ENCODE measurements at places on chromosomes 3 and 15.

DNA sequence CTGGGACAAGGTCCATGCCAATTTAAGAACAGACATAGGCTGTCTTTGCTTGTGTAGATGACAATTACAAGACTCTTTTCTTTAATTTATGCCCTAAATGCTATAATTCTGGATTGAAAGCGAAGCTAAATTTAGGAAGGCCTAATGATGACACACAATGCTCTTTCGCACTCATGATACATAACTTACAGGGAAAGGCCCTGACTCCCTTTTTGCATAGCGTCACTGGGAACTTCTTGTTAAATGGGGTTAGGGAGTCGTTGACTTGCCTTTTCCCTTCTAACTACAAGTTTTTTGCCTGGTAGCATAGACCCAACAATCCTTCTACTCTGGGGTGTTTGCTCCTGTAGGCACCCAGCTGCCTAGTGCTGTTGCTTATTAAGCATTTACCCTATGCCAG is 329.5 kb upstream of the LRRFIP2 start:
- DNase-seq = no peak

DNA sequence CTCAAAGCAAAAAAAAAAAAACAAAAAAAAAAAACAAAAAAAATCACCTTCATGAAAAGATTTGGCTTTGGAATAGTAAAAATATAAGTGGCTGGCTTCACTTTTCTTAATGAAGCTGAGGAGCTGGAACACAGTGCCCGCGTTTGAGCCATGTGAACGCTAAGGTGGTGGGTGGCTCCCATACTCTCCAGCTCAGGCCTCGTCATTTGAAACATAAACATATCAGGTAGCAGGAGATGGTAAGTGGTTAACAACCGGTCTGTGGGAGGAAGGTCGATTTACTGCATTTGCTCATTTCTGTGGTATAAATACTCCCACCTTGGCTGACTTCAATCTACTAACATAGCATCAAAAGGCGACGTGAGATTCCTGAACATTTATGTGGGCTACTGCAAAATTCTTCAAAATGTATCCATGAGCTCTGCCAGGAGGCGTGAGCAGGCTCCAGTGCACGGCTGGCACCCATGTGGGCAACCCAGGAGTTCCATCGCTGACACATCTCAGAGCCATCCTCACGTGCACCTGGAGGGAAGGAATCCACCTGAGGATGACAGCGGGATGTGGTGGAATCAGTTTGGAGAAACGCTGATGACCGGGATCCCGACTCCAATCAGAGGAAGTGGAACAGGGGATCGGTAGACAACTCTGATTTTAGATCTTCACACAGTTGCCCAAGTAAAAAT is 157.6 kb downstream of the ATP10A start:
- DNase-seq = no peak

DNA sequence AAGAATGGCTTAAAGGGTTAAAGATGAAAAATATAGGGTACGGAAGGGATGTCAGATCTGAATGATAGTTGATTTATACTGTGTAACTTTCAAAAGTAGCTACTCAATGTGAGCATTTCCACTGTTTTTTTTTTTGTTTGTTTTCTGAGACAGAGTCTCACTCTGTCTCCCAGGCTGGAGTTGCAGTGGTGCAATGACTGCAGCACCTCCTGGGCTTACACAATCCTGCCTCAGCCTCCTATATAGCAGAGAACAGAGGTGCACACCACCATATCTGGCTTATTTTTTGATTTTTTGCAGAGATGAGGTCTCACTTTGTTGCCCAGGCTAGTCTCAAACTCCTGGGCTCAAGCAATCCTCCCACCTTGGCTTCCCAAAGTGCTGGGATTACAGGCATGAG is 9.9 kb upstream of the PXK start:
- no peak for DNase-seq

GRCh38 chr3:181363231-181363630 is 348.5 kb upstream of the SOX2 start:
- no peak for DNase-seq

DNA sequence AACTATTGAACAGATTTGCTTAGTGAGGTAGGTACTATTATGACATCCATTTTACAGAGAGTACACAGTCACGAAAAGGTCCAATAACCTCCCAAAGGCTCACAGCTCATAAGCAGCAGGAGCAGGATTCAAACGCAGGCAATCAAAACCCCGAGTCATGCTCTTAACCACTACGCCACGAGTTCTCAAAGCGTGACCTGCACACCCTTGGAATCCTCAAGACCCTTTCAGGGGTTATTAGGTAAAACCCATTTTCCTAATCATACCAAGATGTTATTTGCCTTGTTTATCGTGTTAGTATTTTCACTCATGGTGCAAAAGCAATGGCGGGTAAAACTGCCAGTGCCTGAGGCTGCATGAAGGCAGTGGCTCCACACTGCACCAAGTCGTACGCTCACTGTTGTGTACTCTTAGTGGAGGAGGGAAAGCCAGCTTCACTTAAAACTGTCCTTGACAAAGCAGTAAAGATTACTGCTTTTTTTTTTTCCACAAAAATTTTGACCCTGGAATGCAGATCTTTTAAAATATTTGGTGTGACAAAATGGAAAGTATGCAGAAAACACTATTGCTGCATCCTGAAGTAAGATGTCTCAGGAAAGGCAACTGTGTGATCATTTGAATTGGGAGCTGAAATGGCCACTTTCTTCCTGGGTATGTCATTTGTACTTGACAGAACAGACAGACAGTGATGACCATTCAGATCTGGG is 96.1 kb downstream of the IGF2BP2 start:
- DNase-seq = no peak

- no peak for DNase-seq
Measured at GRCh38 chr3:134002306-134002705, 27.4 kb downstream of the SLCO2A1 start.

DNA sequence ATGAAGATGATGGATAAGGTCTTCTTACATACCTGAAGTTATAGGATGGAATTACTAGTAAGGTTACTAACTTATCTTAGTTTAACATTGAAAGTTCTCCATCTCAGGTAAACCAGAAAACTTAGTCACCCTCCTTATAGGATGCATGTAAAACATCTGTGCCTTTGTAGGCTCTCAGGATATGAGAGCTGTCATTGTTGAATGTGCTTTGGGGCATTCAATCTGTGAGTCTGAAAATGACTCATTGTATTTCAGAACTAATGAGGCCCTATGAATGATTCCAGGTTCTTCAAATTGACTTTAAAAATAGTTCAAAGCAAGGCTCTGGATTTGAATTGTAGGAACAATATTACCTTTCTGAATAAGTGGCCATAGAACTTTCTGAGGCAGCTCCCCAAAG is 237.7 kb upstream of the AZI2 start:
- no peak for DNase-seq

GRCh38 chr3:65371053-65371452 is 667.7 kb downstream of the MAGI1 start:
- no peak for DNase-seq

- DNase-seq = no peak
Measured at GRCh38 chr3:115766587-115767482, 143.5 kb downstream of the GAP43 start.

DNA sequence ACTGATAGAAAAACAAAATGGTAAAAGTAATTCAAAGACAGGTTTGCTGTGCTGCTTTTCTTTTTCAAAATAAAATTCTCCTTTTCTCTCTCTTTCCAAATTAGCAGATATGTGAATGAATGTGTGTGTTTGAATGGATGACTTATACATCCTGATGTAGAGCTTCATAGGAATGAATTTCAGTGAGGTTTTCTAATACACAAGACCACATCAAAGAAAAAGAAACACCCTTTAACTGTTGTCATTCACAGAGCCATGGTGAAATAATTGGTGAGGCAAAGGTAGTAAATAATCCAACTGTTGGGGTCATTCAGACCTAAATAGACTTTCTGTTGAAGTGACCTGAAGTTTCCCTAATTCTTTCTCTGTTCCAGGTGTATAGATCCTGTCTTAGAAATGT is 139.1 kb upstream of the ZPLD1 start:
- DNase-seq = no peak

- no peak for DNase-seq
Measured at GRCh38 chr3:52479877-52480575, 15.1 kb upstream of the STAB1 start.

- no peak for DNase-seq
Measured at GRCh38 chr3:116029266-116029665, 406.0 kb downstream of the GAP43 start.

GRCh38 chr3:157559401-157559800 is 56.2 kb upstream of the VEPH1 start:
- no peak for DNase-seq

Measured in hepatic stellate cell (primary cell).